T-helper 1 cell (primary cell): ENCODE measurements at places on chromosomes 4 and X.

- DNase-seq: no peak
Measured at GRCh38 chr4:116401293-116401692, 684.1 kb downstream of the TRAM1L1 start.

- DNase-seq: no peak
Measured at GRCh38 chrX:39721566-39722279, 376.0 kb downstream of the BCOR start.

- DNase-seq: no peak
Measured at GRCh38 chr4:91427171-91427570, 876.6 kb upstream of the GRID2 start.

- DNase-seq: no peak
Measured at GRCh38 chrX:103756736-103757135, 19.9 kb upstream of the PLP1 start.

DNA sequence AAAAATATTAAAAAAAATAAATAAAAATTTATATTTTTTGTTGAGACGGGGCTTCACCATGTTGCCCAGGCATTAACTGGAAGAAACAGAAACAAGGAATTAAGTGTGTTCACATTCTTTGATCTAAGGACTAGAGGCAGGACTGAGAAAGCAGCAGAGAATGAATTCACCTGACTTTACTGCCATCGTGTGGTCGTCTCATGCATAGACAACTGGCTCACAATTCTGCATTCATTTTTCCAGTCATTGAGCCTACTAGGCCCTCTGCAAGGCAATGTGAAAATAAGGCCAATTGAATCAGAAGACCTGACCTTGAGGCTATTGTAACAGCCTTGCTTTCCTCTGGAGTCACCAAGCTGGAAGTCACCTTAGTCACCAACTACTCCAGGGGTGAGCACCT lies 37.4 kb downstream of the LHFPL1 start:
- no peak for DNase-seq

DNA sequence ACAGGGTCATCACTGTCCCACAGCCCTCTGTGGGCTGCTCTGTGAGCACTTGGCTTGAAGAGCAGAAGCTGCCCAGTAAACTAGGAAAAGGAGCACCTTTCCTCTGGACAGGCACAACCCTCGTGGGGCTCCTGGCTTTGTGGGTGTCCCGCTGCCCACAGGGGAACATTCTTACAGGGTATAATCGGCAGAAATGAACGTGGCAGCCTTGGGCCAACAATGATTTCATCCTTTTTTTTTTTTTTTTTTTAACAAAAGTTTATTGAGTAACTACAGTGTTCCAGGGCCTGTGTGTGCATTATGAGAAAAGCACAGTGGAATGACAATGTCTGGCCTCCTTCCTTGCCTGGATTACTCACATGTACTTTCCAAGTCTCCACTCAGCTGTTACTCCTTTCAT lies 197.2 kb downstream of the PDGFC start:
- DNase-seq: no peak
